ENCODE measurements at places on chromosomes 12 and 14. TPM values are rescaled to one million over a fixed set of nuclear protein-coding genes. Genes with fewer than 3 reads are reported as not detected.

DNA sequence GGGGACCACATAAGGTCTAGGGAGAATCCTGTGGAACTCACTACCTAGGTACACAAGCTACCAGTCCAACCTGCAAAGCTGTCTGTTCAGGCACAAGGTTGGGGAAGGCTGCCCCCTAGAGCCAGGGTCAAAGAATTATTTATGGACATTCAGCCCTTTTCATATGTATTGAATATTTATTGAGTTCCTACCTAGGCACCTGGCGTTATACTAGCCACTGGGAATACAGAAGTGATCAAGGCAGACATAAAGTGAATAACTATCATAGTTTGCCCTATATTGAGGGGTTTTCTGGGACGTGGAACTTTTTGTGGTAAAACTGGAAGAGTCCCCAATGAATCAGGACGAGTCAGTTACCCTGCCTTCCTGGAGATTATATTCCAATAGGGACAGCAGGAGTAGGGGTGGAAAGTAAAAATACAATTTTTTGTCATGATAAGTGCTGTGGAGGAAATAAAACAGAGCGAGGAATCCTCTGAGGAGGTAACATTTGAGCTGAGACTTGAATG, 5.8 kb upstream of the SLC48A1 start:
- peaks cover under 1% of the 10 kb centered on the region for H3K4me1 ChIP-seq
- H3K4me3 ChIP-seq: no peak overlapping the region
- no peaks in the 10 kb centered on the region for H3K27me3 ChIP-seq
- H3K27ac ChIP-seq: no peak overlapping the region

The CMAS gene
- total RNA-seq: 20.1 TPM

- H3K4me3 ChIP-seq: no peak overlapping the region
- no peak overlapping the region for H3K27ac ChIP-seq
- no peaks in the 10 kb centered on the region for H3K27me3 ChIP-seq
- DNase-seq: no peak
- no peaks in the 10 kb centered on the region for H3K4me1 ChIP-seq
Observed at GRCh38 chr12:116968986-116969385, 58.2 kb downstream of the FBXW8 start.

The GLT1D1 gene
- total RNA-seq: not detected

DNA sequence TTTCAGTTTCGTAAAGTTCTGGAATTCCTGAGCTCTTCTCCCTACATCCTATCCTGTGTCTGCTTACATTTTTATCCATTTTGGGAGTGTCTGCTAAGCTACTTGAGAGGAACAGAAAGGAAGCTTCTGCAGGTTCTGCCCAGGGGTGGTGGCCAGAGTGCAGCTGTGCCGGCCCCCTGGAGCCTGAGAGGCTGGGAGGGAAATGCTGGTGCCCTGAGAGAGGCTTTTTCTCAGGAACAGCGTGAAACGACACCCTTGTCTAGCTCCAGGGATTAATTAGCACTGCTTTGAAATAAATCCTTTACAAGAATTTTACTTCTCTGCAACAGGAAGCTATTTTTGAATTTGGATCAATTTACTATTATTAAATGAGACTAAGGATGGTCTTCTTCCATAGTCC, 165.4 kb downstream of the SLC15A5 start:
- H3K27ac ChIP-seq: no peak overlapping the region
- no peaks in the 10 kb centered on the region for H3K4me1 ChIP-seq
- H3K4me3 ChIP-seq: no peak overlapping the region
- H3K36me3 ChIP-seq: no peaks in the 10 kb centered on the region
